ENCODE measurements at places on chromosomes 7 and 10.

GRCh38 chr7:144720149-144720548 lies 115.7 kb downstream of the TPK1 start:
- no peak for DNase-seq

- no peak for DNase-seq
Observed at GRCh38 chr10:131983780-131984179, 2.1 kb upstream of the BNIP3 start.

GRCh38 chr10:31424473-31424872 lies 105.5 kb downstream of the ZEB1 start:
- no peak for DNase-seq

- no peak for DNase-seq
Observed at GRCh38 chr10:16828701-16829175, 11.5 kb upstream of the RSU1 start.

DNA sequence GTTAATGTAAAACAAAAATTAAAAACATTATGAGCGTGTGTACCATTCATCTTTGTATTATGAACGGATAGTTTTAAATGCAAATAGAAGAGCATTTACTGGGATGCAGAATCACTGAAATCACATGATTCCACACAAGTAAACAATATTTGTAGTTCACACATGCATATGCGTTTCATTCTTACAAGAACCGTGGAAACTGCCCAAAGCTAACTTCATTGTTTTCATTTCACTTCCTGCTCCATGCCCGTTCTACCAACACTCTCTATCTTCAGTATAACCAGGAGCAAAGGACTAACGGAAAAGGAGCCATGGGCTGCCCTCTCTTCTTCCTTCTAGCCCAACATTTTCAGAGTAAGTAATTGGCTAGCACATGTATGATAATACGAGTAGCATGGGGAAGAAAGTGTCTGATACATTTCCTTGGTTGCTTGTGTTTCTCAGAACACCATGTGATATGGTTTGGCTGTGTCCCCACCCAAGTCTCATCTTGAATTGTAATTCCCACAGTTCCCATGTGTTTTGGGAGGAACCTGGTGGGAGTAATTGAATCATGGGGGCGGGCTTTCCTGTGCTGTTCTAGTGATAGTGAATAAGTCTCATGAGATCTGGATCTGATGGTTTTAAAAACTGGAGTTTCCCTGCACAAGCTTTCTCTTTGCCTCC lies 38.8 kb downstream of the ZNF783 start:
- no peak for DNase-seq

DNA sequence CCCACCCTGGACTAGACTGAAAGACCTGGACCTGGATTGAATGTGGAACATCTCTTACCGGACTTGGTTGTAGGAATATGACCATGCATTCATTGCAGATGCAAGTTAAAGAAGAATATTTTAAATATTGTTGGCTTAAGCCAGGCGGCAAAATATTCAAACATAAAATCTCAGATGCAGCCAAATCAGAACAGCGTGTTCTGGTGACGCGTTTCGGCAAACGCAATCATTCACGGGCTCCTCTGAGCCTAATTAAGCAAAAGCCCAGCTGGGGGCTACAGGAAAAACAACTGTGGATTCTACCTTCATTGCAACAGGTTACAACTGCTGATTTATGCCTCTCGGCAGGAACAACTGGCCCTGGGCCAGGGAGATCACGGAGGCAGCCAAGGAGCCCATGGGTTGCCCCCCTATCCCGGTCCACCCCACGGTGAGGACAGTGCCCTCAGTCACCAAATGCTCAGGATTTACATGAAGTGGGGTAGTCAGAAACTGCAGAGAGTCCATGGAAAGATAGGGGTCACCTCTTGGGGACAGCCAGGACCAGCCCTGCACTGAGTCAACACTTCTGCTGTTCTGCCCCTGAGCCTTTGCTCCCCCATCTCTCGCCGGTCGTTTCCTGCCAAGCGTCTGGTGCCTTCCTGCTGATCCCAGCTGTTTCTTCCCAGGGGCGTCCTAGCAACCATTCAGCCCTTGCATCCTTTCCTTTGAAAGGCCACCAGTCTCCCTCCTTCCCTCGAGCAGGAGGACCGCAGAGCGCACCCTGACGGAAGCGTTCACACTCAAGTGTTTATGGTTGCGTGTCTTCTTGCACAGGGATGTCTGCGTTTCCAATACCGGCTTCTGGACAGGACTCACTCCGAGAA lies 64.4 kb upstream of the SFMBT2 start:
- no peak for DNase-seq

DNA sequence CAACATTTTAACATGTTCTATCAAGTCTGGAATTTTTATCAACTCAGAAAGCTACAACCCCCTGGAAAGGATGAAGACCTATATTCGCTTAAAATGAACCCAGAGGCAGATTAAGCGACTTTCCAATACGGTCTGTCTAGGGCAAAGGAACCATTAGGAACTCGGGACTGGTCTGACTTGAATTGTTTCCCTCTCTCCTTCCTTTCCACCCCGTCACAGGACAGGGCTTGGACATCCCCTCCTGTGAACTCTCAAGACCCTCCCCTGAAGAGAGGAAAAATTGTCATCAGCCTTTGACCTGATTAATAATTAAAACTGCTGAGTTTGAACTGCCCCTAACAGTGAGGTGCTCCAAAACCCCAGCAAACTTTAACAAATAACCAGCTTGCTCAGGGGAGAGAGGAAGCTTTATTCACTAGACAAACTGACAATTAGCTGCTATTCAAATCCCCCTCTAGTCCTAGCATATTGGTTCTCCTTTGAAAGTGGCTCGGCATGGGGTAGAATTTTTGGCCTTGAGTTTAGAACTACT lies 22.6 kb upstream of the SLF2 start:
- DNase-seq: no peak

DNA sequence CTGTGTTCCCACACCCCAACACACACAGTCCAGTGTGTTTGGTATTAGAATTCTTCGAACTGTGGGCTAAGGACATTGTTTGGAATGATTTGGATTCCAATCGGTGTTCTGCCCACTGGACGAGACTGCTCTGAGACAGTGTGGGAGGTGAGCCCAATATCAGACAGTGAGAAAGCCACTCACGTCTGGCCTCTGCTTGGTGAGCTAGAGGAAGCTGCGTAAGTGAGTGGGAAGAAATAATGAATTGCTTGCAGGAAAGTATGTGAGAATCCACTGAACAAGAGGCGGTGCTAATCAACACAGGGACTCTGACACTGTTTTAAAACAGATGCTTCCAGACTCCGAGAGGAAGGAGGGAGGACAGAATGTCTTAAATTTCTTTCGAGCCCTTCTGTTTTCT lies 675.0 kb upstream of the ANKRD30A start:
- no peak for DNase-seq

DNA sequence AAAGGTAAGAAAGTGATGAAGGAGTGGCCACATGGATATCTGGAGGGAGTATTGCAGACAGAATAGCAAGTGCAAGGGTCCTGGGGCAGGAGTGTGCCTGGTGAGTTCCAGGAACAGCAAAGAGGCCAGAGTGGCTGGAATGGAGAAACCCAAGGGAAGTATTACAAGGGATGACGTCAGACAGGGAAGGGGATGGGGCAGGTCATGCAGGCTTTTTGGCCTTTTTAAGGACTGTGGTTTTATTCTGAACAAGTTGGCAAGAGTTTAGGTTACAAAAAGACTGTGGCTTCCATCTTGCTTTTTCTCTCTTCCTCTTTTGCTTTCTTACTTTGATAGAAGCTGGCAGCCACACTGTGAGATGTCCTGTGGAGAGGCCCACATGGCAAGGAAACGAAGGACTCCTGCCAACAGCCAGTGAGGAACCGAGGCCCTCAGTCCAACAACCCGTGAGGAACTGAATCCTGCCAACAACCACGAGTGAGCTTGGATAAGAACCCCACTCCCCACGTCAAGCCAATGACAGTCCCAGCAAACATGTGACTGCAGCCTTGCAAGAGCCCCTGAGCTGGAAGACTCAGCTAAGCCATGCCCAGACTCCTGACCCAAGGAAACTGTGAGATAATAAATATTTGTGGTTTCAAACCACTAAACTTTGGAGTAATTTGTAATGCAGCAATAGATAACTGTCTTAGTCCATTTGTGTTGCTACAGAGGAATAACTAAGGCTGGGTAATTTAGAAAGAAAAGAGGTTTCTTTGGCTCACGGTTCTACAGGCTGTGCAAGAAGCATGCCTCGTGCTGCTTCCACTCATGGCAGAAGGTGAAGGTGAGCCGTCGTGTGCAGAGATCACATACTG lies 19.8 kb upstream of the KDM7A start:
- DNase-seq: no peak

DNA sequence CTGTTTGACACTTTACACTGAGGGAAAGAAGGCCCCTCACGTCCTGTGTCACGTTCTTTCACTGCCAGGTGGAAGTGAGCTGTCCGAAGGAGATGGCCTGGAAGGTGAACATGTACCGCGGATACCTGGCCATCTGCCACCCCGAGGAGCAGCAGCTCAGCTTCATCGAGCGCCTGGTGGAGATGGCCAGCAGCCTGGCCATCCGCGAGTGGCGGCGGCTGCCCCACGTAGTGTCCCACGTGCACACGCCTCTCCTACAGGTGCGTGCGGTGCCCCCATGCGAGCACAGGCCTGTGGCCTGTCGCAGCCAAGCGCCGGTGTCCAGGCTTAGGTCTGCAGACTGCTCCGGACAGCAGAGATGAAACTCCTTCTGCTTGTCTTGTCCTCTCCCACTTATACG lies 103.4 kb downstream of the TRRAP start:
- DNase-seq: no peak

DNA sequence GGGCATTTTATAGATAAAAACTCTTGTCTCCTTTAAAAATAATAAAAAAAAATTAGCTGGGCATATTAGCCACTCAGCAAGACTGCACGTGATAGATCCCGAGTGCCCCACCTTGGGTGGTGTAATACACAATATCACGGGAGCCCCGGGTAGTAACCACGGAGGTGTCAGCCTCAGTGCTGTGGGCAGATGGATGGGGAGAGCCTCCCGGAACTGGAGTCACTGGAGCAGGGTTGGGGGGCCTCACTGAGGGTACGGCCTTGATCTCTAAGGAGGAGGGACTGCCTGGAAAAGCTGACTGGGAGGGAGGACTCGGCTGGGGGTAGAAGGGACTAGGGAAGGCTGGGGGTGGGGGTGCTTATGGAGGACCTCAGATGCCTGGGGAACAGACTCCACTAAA lies 12.6 kb downstream of the LEP start:
- DNase-seq: no peak

DNA sequence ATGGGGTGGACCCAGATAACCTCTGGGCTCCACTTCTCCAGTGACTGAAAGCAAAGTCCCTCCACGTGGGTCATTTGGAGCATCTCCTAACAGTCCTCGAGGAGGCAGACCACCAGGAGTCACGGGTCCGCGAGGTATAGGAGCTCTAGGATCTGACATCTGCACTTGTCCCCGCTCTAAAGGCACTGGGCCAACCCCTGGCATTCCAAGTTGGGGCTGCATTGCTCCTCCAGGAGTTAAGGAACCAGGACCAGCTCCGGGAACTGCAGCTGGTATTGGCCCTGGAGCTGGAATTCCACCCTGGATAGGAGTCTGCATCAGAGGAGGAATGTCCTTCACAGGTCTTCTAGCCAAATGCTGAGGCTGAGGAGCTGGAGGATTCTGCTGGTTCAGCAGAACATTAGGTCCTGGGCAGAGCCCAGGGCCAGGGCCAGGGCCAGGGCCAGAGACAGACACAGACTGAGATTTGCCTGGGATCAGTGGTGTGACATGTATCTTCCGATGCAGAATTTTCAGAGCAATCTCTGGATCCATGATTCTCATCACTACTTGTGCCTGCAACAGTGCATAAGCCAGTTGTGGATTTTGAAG lies 827 bp downstream of the CSTF2T start:
- DNase-seq: no peak

DNA sequence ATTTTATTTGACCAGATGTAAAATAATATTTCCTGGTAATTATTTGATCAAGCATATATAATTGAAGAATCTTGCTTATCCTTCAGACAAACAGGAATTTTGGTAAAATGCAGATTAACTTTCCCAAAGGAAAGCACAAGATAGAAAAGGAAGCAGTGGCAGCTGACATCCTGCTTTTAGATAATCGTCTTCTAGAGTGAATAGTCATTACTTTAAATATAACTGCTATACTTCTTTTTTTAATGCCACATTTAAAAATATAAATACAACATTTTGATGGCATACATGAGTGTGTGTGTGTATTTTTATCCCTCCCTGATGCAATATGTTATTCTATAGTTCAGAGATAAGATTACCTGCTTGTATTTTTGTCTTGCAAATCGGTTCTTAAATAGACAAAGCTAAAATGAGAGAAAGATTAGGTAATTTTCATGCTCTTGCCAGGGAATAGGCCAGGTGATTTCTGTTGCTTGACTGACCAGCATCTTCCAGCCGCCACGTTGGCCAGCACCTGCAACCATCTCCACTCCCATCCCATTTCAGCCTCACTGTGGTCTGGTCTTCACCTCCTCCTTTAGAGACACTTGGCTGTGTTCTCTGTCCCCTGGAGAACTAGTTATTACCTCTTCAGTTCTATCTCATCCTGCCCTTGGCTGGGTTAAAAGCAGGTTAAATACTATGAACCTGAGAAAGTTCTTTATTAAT lies 58.1 kb downstream of the MDFIC start:
- DNase-seq: no peak

- no peak for DNase-seq
Observed at GRCh38 chr7:140367528-140367927, 30.8 kb downstream of the SLC37A3 start.

GRCh38 chr10:10346390-10347150 lies 671.1 kb upstream of the CELF2 start:
- no peak for DNase-seq

DNA sequence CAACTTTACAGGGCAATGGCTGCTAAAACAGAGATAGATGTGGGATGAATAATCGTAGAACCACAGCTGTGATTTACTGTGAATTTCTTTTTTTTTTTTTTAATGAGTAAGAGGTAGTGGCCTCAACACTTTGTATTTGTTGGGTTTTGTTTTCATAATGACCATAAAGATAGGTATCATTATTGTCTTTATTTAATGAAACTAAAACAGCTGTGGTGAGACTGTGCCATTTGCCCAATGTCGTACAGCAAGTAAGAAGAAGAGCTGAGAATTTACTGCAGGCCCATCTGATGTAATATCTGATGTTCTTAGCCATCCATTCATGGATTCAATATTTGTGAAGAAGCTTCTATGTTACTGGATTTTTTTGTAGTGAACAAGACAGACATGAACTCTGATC lies 271.2 kb downstream of the IPMK start:
- no peak for DNase-seq

- peak; percentile 61 for DNase-seq
Observed at GRCh38 chr10:62185919-62186692, 82.5 kb downstream of the RTKN2 start.

DNA sequence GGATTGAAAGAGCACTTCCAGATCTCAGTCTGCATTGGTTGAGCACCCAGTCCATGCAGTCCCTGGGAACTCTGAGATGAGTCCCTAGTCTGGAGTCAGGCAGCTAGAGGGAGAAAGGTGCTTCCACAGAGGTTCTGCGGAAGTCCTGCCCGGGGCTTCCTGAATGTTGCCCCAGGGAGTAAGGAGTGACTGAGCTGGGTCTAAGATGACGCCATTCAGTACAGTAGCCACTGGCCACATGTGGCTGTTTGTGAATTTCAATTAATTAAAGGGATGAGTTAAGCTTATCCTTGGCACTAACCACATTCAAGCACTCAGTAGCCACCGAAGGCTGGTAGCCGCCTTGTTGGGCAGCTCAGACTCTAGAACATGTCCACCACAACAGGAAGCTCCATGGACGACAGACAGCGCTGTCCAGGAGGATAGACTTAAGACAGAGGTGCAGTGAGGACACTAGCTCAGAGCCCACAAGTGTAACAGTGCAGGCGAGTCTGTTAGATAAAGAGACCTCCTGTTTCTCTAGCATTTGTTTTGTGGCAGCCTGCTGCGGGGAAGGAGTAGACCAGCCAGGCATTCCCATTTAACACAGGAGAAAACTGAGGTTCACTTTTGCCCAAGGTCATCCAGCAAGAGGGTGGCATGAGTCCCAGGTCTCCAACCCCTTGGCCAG lies 101.6 kb upstream of the PPIF start:
- DNase-seq: no peak
